Activated CD4-positive, alpha-beta T cell treated with anti-CD3 and anti-CD28 coated beads, Interleukin-2, amount 50 U/mL, for 48 hours (primary cell): ENCODE measurements at places on chromosomes 4 and X.

DNA sequence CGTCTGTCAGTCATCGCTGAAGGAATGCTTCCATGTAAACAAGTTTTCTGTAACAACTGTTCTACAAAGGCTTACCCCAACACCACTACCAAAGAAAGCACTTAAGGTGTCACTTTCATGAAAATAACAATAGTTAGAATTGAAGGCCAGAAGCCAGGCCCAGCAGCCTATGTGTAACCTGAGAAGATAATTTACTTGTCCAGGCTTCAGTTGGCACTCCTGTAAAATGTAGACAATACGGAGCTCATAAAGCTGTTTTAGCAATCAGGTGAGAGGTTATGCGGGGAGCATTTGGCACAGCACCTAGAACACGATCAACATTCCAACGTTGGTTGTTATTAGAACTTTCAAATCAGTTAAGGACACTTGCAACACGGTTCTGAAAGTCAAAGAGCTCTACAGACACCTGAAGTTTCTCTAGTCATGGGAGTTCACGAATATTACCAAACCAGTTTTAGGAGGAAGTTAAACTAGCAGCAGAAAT, 15.7 kb downstream of the ADGRA3 start:
- no peak for DNase-seq

DNA sequence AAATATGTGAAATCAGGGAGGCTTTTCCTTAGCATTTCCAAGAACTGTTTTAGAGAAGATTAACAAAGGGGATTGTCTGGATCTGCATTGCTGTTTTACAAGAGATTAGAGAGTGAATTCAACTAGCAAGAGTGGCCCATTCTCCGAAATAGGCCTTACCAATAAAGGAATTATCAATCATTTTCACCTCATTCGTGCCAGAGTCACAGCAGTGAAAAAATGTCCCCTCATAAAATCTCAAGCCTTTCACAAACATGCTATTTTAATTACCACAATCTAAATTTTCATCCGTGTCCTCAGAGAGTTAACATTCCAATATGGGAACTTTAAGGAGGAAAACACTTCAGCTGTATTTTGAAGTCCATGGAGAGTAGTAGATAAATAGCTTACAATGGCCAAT, 979.6 kb downstream of the RPA4 start:
- DNase-seq: no peak

- DNase-seq: no peak
These were observed 47.0 kb downstream of the KLHL15 start for GRCh38 chrX:23980011-23980441.

DNA sequence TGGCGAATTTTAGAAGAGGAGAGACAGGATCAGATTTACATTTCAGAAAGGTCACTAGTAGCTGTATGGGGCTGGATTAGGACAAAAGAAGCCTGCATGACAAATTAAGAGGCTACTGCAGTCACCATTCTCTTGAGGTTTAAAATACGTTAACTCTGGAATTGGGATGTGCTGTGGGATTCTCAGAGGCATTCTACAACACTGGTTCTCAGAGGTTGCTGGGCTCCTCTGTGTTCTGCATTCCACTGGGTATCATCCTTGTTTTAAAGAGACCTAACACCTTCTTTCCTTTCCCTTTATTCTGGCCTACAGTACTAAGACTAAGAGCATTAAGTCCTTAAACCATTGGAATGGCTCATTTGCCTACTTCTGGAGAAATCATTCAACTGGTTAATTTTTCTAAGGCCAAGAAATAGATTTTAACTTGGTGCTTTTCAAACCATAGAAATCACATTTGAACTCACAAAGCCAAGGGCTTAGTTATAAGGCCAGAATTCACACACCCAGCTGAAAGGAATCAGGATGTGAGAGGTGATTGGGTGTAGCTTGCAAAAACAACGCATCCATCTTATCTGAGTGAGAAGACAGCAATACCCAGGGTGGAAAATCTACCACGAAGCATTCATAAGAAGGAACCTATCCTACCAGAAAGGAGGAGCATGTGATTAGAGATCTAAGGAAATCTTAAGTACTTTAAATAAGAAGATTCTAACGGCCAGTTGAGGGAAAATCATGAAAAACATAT, 116.6 kb downstream of the SHISA3 start:
- no peak for DNase-seq

DNA sequence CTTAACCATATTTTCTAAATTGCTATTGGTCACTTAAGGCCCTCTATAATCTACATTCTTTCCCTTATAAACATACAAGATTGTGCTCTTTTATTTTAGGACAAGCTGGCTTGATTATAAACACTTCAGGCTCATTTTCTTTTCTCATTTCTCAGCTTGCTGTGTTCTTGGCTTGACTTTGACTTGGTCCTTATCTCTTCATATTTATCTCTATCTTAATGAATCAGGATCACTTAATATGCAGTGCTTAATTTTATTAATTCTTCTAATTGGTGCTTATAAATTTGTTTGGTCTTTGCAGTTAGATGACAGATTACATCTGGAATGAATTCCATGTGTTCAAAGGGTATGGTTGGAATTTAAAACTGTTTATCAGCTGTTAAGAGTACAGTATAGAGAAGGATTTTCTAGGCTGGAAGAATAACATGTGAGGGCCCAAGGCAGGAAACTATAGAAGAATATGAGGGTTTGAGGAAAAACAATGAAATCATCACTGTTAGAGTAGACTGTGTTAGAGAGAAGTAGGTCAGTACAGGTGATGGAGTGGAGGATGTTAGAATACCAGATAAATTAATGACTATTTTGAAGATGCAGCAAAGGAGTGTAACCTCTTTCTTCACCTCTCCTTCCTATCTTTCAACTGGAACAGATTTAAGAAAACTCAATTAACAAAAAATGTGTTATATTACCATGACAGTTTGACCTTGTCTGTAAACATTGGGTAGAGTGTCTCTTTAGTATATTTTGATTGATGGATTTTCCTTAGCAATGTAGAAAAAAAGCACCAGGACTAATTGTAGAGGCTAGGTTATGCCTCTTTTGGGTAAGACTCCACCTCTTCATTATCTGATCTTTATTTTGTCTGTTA, 169.6 kb downstream of the RAPGEF2 start:
- DNase-seq: no peak

DNA sequence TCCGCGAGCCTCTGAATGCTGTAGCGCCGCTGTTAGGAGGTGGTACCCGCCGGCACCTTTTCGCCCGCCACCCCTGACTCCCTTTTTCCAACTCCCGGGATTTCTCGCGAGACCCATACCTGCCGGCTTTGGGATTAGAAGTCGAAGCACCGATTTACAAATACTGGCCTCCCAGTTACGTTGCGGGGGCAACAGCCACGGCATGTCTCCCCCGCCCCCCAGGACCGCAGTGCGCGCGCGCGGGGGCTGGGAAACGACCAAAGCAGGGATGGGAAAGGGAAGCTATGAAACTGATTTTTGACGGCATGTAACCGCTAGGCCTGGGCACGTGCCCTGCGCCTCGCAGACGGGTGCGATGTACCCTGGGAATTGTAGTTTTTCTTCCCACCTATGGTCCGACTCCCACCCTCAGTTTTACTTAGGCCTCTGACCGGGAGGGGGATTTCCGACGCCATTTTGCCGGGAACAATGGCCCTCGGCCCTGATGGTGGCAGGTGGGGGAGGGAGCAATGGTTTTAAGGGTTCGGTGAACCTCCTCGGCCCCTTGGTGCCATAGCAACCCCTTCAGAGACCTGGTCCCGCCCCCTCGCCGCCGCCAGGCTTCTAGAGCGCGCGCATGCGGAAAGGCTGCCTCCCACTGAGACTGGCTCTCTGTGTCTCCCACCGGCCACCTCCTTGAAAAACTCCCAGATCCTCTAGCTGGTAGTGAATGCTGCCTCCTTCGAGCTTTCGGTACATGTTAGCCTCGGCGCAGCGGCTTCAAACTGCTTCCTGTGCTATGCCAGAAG, 772 bp upstream of the WNK3 start:
- DNase-seq: peak; percentile 36

- no peak for DNase-seq
These were observed 3.4 kb downstream of the WFS1 start for GRCh38 chr4:6272863-6273660.

GRCh38 chrX:119970574-119970973, 27.0 kb upstream of the NKAP start:
- DNase-seq: no peak

DNA sequence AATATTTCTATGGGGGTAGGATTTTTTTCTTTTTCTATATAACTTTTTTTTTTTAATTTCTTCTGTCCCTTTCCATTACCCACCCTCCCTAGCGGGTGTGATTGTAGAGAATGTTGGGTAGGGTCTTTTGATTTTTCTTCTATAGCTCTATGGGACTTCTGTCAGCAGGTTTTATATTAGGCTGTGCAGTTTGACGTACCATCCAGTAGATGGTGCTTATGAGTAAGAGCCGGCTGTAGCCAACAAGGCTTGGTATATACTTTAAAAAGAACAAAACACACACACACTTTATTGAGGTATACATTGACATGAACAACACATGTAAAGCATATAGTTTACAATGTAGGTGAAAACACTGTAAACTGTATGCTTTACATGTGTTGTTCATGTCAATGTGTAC, 247.9 kb upstream of the POF1B start:
- no peak for DNase-seq

GRCh38 chr4:141132709-141133145, 542 bp downstream of the RNF150 start:
- no peak for DNase-seq

GRCh38 chr4:38894322-38894982, 26.8 kb downstream of the FAM114A1 start:
- DNase-seq: no peak

- DNase-seq: no peak
These were observed 163.7 kb downstream of the CFAP47 start for GRCh38 chrX:36083256-36083655.

- no peak for DNase-seq
These were observed 189.1 kb downstream of the PCDH18 start for GRCh38 chr4:137343221-137343620.

DNA sequence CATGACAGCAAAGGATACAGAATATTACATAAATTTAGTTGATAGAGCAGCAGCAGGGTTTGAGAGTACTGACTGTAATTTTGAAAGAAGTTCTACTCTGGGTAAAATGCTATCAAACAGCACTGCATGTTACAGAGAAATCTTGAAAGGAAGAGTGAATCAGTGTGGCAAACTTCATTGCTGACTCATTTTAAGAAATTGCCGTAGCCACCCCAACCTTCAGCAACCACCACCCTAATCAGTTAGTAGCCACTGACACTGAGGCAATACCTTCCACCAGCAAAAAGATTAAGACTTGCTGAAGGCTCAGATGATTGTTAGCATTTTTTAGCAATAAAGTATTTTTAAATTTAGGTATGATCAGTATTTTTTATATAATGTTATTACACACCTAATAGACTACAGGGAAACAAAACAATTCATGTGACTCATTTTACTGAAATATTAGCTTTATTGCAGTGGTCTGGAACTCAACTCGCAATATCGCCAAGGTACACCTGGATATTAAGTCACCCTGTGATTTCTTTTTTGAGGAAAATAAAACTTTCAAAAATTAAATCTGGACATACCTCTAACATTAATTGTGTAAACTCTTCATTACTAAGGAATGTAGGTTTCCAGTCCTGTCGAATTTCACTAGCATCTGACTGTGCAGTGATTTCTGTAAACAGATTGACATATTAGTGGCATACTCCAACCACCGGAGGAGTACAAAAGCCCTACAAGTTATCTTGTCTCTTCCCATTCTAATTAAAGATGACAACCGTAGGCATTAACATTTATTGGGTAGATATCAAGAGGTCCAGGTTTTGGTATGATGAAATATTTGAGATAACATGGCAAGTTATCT, 71.1 kb downstream of the CLOCK start:
- DNase-seq: peak; percentile 7

- DNase-seq: no peak
These were observed 60.8 kb downstream of the MTMR8 start for GRCh38 chrX:64334467-64334866.

- no peak for DNase-seq
These were observed 1.8 kb downstream of the TLR10 start for GRCh38 chr4:38780833-38781484.

DNA sequence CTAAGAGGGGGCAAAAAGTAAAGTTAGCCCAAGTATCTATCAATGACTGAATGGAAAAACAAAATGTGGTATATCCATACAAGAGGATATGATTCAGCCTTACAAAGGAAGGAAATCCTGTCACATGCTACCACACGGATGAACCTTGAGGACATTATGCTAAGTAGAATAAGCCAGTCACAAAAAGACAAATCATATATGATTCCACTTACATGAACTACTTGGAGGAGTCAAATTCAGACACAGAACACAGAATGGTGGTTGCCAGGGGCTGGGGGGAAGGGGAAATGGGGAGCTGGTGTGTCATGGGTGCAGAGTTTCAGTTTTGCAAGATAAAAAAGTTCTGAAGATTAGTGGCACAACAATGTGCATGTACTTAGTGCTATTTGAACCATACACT, 101.8 kb downstream of the SH3KBP1 start:
- DNase-seq: peak; percentile 67

DNA sequence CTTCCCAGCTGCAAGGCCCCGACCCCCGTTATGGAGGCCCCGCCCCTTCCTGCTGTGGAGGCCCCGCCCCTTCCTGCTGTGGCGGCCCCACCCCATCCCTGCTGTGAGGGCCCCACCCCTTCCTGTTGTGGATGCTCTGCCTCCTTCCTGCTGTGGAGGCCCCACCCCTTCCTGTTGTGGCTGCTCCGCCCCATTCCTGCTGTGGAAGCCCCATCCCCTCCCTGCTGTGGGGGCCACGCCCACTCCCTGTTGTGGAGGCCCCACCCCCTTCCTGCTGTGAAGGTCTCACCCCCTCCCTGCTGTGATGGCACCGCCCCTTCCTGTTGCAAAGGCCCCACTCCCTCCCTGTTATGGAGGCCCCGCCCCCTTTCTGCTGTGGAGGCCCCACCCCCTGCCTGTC, 104.9 kb upstream of the PSAPL1 start:
- DNase-seq: peak; percentile 20

DNA sequence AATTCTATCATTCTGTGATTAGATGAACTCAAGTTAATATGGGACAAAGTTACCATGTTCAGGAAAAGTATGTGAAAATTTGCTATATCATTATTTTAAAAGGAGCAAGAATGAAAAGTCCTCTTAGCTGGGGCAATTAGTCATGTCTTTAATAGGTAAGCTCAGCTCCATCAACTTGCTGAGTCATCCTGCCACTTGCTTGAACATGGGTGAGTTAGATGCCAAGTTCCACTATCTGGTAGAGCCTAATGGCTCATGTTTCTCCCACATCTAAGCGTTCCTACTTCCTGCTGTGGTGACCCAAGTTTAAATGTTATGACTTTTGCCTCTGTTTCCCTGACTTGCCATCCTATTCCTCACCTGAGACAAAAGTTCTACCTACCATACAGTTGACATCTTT, 276.8 kb downstream of the ZNF674 start:
- DNase-seq: no peak

- DNase-seq: no peak
These were observed 2.4 kb upstream of the SLIT2 start for GRCh38 chr4:20249333-20249732.

DNA sequence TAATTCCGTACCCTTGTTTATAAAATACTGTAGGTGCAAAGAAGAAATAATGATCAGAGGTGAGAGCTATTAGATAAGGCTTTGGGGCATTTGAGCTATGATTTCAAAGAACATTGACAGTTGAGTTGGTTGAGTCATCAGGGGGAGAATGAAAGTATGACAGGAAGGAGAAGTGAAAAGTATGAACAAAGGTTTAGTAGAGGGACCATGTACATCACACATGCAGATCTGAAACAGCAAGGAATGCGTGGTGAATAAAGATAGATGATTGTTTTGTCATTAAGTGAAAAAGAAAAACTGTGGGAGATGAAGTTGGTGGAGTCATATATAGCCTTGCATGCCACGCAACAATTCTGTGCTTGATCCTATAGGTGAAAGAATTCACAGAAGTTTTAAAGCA, 163.1 kb downstream of the ARAP2 start:
- DNase-seq: no peak

- DNase-seq: no peak
These were observed 106.2 kb downstream of the ALPK1 start for GRCh38 chr4:112403101-112403945.
